ENCODE measurements at places on chromosomes 2 and 18.

DNA sequence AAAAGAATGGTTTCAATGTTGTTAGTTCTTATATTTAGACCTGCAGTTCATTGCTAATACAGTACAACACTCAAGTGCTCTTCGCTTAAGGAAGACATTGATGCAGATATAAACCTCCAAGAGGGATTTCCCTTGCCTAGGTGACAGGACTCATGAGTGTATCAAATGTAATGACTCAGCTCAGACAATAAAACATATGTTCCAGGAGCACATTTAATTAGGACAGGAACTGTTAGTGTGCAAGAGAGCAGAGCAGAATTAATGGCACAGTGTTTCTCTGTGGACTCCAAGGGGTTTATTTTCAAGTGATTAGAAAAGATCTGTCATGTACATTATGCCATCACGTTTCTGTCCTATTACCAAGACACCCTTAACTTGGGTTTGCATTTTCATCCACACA is 375.0 kb downstream of the LRRTM4 start:
- DNase-seq, result no peak
- H3K27me3 ChIP-seq, result no peaks in the 10 kb centered on the region
- H3K4me1 ChIP-seq, result peaks cover 5% of the 10 kb centered on the region

GRCh38 chr2:159410276-159410675 is 123.8 kb upstream of the WDSUB1 start:
- peaks cover 34% of the 10 kb centered on the region for H3K36me3 ChIP-seq
- H3K27ac ChIP-seq, result no peak overlapping the region
- no peak for DNase-seq
- no peaks in the 10 kb centered on the region for H3K27me3 ChIP-seq

GRCh38 chr2:96669539-96670215 is 27.1 kb downstream of the FER1L5 start:
- peaks cover 6% of the 10 kb centered on the region for H3K4me1 ChIP-seq
- no peaks in the 10 kb centered on the region for H3K36me3 ChIP-seq
- H3K4me3 ChIP-seq, result no peak overlapping the region
- no peaks in the 10 kb centered on the region for H3K27me3 ChIP-seq
- no peak overlapping the region for H3K27ac ChIP-seq

- H3K27me3 ChIP-seq, result no peaks in the 10 kb centered on the region
- no peak for DNase-seq
- no peak overlapping the region for H3K27ac ChIP-seq
Observed at GRCh38 chr18:74880706-74881278, 283.1 kb downstream of the ZNF407 start.

GRCh38 chr2:155389224-155389623 is 690.7 kb downstream of the KCNJ3 start:
- DNase-seq, result no peak
- no peak overlapping the region for H3K27ac ChIP-seq
- H3K4me3 ChIP-seq, result no peak overlapping the region

DNA sequence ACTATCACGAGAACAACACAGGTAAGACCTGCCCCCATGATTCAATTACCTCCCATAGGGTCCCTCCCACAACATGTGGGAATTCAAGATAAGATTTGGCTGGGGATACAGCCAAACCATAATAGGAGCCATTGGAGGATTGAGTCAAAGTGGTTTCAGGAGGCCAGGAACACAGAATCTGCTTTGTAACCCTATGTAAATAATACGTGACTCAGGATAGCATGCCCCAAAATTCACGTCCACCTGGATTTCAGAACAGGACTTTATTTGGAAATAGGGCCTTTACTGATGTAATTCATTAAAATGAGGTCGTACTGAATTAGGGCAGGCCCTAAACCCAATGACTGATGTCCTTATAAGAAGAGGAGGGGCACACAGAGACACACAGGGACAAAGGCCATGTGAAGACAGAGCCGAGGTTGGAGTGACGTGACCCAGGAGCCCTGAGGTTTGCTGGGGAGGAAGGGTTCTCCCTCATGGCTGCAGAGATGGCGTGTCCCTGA is 16.0 kb upstream of the CNDP2 start:
- H3K27ac ChIP-seq, result no peak overlapping the region
- H3K4me1 ChIP-seq, result no peaks in the 10 kb centered on the region
- no peak overlapping the region for H3K4me3 ChIP-seq
- no peak for DNase-seq
- no peaks in the 10 kb centered on the region for H3K27me3 ChIP-seq
- H3K36me3 ChIP-seq, result no peaks in the 10 kb centered on the region

GRCh38 chr2:149189769-149190168 is 140.6 kb upstream of the LYPD6 start:
- no peaks in the 10 kb centered on the region for H3K4me1 ChIP-seq
- no peak for DNase-seq
- H3K36me3 ChIP-seq, result no peaks in the 10 kb centered on the region
- H3K27ac ChIP-seq, result no peak overlapping the region

- H3K36me3 ChIP-seq, result no peaks in the 10 kb centered on the region
- H3K27ac ChIP-seq, result no peak overlapping the region
- no peak overlapping the region for H3K4me3 ChIP-seq
- H3K4me1 ChIP-seq, result no peaks in the 10 kb centered on the region
Observed at GRCh38 chr2:217529271-217529670, 473.5 kb downstream of the TNS1 start.

DNA sequence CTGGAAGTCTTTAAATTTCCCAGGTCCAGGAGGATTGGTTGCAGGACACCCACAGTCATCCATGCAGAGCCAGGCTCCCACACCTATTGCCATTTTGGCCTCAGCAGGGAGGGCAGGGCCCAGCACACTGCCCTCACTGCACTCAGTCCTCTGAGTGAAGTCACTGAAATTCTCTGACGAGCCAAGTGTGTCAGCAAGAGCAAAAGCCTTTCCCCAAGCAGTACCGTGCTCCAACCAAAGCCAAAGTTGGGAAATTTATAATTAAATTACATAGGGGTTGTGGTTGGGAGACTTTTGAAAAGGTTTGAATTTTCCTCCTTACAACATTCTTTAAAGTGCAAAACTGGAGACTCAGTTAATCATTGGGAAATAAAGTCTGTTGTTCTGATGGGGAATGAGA is 98.5 kb upstream of the CD226 start:
- H3K36me3 ChIP-seq, result no peaks in the 10 kb centered on the region
- DNase-seq, result peak; percentile 75
- no peak overlapping the region for H3K27ac ChIP-seq
- no peak overlapping the region for H3K4me3 ChIP-seq

- H3K36me3 ChIP-seq, result no peaks in the 10 kb centered on the region
- H3K27ac ChIP-seq, result no peak overlapping the region
- no peak overlapping the region for H3K4me3 ChIP-seq
- no peaks in the 10 kb centered on the region for H3K4me1 ChIP-seq
Observed at GRCh38 chr2:55707751-55708150, 14.1 kb upstream of the PNPT1 start.

DNA sequence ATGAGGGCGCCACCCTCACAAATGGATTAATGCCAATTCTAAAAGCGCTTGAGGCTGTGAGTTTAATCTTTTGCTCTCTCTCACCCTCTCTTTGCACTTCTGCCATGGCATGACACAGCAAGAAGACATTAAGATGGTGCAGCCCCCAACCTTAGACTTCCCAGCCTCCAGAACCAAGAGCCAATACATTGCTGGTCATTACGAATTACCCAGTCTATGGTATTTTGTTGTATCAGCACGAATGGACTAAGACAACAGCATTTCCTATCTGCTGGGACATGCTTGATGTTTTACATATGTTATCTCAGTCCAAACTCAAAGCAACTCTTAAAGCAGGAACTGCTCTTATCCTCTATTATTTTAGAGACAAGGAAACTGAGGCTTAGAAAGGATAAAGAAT is 222.9 kb downstream of the STK39 start:
- H3K4me3 ChIP-seq, result no peak overlapping the region
- peaks cover 12% of the 10 kb centered on the region for H3K4me1 ChIP-seq
- no peaks in the 10 kb centered on the region for H3K36me3 ChIP-seq
- H3K27ac ChIP-seq, result no peak overlapping the region
- no peak for DNase-seq

- peak overlapping the region; percentile 22 for H3K4me3 ChIP-seq
- DNase-seq, result peak; percentile 92
- peak overlapping the region; percentile 99 for H3K27ac ChIP-seq
- no peaks in the 10 kb centered on the region for H3K27me3 ChIP-seq
- H3K4me1 ChIP-seq, result peaks cover 76% of the 10 kb centered on the region
Observed at GRCh38 chr2:54471221-54471711, 15.1 kb downstream of the SPTBN1 start.

- H3K36me3 ChIP-seq, result no peaks in the 10 kb centered on the region
- no peak for DNase-seq
Observed at GRCh38 chr18:79772108-79772864, 25.5 kb upstream of the KCNG2 start.

- no peak for DNase-seq
- H3K4me1 ChIP-seq, result no peaks in the 10 kb centered on the region
- no peak overlapping the region for H3K4me3 ChIP-seq
- H3K36me3 ChIP-seq, result no peaks in the 10 kb centered on the region
- no peak overlapping the region for H3K27ac ChIP-seq
Observed at GRCh38 chr2:67260343-67261277, 136.5 kb upstream of the ETAA1 start.

- no peaks in the 10 kb centered on the region for H3K4me1 ChIP-seq
- no peaks in the 10 kb centered on the region for H3K27me3 ChIP-seq
- H3K36me3 ChIP-seq, result peaks cover 15% of the 10 kb centered on the region
- no peak overlapping the region for H3K27ac ChIP-seq
Observed at GRCh38 chr2:74206180-74206688, 7.8 kb downstream of the MTHFD2 start.

GRCh38 chr2:54704688-54705605 is 18.5 kb upstream of the EML6 start:
- H3K4me1 ChIP-seq, result no peaks in the 10 kb centered on the region
- H3K27me3 ChIP-seq, result no peaks in the 10 kb centered on the region
- H3K4me3 ChIP-seq, result no peak overlapping the region
- DNase-seq, result peak; percentile 82
- H3K27ac ChIP-seq, result no peak overlapping the region
- no peaks in the 10 kb centered on the region for H3K36me3 ChIP-seq

DNA sequence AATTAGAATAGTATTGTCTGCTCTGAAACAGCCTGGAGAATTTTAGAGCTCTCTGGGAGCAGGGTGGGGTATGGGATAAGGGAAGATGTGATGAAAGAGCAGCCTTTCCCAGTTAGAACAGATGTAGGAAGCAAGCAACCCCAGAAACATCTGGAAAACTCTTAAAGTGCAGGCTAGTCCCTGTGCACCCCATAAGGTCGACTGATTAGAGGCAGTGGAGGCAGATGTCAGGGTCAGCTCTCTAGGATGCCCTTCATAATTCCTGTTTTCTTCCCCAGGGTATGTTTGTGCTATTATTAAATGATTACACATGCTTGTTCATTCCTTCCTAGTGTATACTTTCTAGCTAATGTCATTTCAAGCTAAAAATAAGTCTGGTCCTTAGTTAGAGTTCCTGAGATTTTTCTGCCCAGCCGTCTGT is 41.7 kb downstream of the PTPRM start:
- no peak for DNase-seq
- H3K4me1 ChIP-seq, result peaks cover 35% of the 10 kb centered on the region
- H3K36me3 ChIP-seq, result no peaks in the 10 kb centered on the region

DNA sequence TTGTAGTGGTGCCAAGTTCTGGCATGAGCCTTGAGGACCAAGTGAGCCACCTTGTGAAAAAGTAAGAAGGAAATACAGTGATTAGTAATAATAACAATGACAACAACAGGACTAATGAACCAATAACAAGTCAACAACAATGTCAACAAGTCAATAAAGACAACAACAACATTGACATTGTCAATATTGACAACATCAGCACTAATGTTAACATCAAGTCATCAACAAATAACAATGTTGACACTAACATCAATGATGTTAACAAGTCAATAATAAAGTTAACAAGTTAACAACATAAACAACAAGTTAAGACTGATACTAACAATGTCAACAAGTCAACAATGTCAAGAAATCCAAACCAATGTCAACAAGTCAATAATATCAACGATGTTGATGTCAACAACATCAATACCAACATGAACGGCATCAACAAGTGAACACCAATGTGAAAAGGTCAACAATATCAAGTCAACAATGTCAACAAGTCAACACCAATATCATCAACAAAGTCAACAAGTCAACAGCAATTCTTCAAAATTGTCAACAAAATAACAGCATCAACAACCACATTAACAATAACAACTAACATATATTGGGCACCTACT is 24.0 kb downstream of the LCT start:
- H3K27ac ChIP-seq, result no peak overlapping the region
- no peaks in the 10 kb centered on the region for H3K36me3 ChIP-seq

GRCh38 chr18:45321520-45321919 is 293.8 kb upstream of the SLC14A2 start:
- no peaks in the 10 kb centered on the region for H3K36me3 ChIP-seq
- peak overlapping the region; percentile 44 for H3K27ac ChIP-seq
- DNase-seq, result peak; percentile 40

DNA sequence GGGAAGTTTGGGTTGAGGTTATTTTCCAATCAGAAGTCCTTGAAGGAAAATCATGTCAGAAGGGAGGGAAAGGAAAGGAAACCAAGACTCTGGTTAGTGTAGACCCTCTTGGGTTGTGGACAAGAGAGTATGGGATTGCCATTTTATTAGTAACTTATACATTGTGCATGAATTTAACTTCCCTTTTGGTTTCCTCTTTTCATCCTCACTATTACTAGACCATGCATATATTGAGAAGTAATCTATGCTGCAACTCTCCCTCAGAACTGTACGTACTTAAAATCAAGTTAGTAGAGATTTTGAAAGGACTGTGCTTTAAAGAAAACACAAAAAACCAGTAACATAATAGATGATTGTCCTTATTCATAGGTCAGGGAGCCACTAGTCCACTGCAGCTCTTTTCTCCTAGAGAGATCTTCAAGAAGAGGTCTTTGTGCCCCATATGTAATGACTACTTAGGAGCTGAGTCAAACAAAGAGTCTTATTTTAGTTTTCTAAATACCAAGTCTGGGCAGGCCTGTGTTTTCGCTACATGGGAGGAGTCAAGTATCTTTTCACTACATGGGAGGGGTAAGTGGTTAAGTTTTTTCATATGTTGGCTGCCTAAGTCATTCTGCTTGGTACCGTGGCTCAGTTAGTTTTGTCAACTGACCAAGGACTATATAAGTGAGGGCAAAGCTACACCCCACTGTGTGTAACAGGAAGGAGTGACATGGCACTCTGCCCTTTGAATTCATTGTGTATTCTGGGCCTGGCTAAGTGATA is 25.2 kb upstream of the FAM117B start:
- no peaks in the 10 kb centered on the region for H3K27me3 ChIP-seq
- H3K27ac ChIP-seq, result no peak overlapping the region
- no peak for DNase-seq
- no peak overlapping the region for H3K4me3 ChIP-seq
- H3K4me1 ChIP-seq, result peaks cover 13% of the 10 kb centered on the region

GRCh38 chr2:62933398-62933917 is 117.2 kb upstream of the OTX1 start:
- H3K36me3 ChIP-seq, result no peaks in the 10 kb centered on the region
- H3K27ac ChIP-seq, result no peak overlapping the region
- DNase-seq, result no peak
- H3K4me3 ChIP-seq, result no peak overlapping the region

GRCh38 chr18:60560071-60560470 is 187.5 kb upstream of the MC4R start:
- no peak for DNase-seq
- H3K27me3 ChIP-seq, result no peaks in the 10 kb centered on the region
- H3K36me3 ChIP-seq, result no peaks in the 10 kb centered on the region
- H3K4me3 ChIP-seq, result no peak overlapping the region
